ENCODE measurements at places on chromosomes 5 and 9.

- DNase-seq, result no peak
Measured at GRCh38 chr5:54728588-54728915, 211.0 kb downstream of the SNX18 start.

DNA sequence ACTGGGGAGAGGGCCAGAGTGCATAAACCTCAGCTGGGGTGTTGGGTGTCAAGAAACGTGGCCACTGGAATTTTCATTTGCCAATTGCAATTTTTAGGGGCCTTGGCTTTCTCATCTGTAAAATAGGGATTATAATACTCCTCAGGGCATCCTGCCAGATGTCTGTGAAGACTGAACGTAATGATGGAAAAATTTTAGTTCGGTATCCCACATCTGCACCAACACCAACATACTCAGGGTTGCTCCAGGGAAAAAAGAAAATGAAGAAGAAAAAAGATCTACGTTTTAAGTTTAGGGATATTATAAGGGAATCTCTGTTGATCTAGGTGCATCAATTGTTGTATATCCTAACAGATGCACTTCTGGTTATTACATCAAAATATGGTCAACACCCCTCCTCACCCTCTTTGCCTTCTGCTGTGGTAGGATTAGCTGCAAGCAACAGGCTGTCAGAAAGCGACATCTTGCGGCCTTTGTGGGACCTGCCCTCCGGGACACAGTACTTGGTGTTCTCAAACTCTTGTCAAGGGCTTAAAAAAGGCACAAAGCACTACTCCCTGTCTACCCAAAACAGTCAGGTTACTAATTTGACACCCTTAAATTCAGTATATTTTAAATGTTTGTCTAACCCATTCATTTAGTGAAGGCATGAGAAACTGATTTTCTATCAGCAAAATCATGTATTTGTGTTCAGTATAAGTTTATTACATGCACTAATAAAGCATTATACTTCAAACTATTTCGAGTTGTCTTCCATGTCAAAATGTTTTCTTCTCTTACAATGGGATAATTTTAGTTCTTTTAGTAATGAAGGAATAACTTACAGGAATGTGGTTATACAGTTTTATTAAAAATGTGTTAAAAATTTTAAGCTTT lies 8.3 kb upstream of the TBC1D2 start:
- peak; percentile 90 for DNase-seq

GRCh38 chr5:1378866-1379659 lies 34.2 kb upstream of the CLPTM1L start:
- no peak for DNase-seq

GRCh38 chr5:53473633-53474032 lies 6.8 kb upstream of the FST start:
- DNase-seq, result no peak

GRCh38 chr5:57054671-57055070 lies 102.7 kb upstream of the MIER3 start:
- DNase-seq, result no peak

DNA sequence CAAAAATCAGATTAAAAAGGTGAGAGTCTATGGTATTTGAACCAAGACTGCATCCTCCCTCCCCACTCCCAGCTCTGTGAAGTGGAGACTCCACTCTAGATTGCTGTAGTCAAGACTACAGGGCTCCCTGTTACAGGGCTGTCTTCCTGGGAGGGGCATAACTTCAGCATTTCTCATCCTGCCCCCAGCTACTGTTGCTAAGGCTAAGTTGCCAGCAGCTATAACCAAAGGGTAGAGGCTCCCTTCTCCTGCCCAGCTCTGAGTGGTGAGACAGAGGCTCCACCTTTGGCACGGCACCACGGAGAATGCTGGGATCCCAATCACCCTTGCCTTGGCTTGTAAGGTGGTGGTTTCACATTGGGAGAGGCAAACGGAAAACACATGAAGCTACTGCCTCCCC lies 39.2 kb upstream of the GCNT4 start:
- peak; percentile 63 for DNase-seq

- peak; percentile 44 for DNase-seq
Measured at GRCh38 chr5:152271420-152271819, 133.7 kb downstream of the NMUR2 start.

DNA sequence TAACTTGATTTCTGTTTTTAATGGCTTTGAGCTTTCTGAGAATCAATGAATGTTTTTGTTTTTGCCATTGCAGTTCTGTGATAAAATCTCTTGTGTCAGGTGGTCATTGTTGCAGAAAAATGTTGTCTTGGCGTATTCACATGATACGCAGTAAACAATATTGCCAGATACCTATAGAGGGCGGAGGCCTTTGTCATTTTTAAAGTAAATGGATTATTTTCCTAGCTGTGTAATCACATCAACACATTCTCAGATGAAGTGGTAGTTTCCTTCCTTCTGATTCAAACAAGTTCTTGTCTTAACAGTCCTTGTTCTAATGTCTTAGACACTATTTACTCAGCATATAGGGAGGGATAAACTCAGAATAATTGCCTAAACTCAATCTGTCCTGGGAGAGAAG lies 109.9 kb upstream of the DAB2 start:
- DNase-seq, result no peak

DNA sequence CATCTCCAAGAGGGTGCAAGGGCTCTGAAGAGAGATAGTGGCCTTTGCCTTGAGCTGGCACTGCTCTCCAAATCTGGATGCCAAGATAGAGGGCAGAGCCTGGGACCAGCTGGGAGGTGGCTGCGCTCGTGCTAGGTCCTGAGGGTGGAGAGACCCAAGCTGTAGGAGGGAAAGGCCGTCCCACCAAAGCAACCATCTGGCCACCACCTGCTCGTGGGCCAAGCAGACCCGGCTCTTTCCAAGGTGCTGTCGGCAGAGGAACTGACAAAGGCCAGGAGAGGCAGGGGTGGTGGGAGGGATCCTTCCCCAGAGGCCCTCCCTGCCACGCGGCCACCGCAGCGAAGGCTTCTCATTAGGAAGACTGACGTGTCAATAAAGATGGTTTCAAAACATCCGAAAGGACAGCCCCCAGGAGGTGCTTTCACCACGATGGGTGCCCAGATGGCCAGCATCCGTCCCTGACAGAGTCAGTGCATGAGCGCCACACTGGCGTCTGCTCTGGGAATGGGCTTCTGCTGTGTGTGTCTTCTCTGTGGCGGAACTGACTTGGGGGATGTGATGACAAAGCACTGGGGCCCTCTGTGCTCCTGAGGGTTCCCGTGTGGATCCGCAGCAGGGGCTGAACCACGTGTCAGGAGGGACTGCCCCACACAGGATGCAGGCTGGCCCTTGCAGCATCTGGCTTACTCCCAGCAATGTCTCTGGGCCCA lies 213.5 kb downstream of the FANCC start:
- no peak for DNase-seq

GRCh38 chr5:149664666-149665415 lies 65.3 kb upstream of the PPARGC1B start:
- DNase-seq, result no peak

- DNase-seq, result no peak
Measured at GRCh38 chr9:133522073-133522910, 2.5 kb downstream of the MYMK start.

GRCh38 chr5:17182494-17182893 lies 34.9 kb upstream of the BASP1 start:
- DNase-seq, result no peak

DNA sequence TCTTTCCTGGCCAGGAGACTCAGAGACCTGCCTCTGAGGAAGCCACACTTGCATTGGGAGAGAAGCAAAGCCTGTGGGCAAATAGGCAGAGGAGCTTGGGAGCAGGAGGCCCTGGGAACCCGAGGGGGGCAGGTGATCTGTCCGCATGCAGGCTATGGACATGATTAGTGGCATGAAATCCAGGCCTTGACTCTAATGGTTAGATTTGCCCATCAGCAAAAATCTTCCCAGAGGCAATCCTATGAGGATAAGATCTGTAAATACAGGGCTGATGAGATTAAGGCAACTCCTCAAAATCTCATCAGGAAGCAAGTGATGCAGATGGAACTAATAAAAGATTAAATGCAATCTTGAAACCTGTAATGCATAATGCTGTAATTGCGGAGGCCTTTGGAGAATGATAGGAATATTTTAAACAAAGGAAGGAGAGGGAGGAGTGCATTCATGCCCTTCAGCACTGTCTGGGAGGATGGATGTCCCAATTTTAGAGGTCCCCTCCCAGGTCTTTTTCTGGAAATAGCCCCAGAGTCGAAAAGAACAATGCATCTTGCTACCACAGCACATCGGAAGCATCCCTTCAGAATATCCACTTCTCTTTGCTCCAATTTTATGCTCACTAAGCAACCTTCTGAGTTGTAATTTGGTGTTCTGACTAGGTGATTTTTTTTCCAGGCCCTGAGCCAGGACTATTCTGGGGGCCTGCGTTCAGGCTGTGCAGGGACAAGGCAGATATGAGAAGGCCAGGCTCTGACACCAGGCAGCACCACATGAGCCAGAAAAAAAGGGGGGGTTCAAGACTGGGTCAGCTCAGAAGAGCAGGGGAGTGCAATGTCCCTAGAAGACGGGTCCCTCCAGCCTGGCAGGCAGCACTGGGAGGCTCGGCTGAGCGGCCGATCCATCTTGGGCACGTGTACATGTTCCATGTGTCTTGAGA lies 66.5 kb downstream of the MED10 start:
- no peak for DNase-seq

- no peak for DNase-seq
Measured at GRCh38 chr9:79447762-79448161, 124.0 kb upstream of the TLE4 start.

DNA sequence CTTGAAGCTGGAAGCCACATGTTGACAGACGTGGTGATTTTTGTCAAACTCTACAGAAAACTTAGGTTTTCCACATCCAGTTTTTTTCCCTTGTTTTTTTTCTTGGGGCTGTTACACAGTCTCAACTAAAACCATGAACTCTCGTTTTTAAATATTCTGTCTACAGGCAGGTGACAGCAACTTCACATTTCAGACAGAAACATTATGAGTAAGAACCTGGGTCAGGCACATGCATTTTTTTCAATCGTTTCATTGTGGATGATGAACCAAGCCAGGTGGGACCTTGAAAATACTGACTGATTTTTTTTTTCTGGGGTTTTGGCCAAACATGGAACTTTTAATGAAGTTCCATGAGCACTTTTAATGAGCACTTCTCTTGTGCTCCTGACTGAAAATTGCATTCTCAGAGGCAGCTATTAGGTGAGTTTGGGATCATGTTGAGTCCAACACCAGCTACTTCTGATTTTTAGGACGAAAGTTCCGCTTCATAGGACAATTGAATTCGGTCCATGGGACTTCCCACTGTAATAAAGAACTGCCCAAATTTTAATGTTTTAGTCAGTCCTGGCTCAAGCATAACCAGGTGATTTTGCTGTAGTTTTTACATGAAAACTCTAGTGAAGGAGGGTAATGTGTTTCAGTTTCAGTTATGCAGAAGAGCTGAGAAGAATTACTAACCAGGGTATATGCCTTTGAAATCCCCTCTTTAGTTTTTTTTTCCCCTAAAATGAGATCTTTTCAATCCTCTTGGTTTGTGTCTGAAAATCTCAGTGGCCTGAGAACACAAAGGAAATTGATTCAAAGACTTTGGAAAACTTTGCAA lies 93.2 kb upstream of the ADAMTS16 start:
- no peak for DNase-seq

DNA sequence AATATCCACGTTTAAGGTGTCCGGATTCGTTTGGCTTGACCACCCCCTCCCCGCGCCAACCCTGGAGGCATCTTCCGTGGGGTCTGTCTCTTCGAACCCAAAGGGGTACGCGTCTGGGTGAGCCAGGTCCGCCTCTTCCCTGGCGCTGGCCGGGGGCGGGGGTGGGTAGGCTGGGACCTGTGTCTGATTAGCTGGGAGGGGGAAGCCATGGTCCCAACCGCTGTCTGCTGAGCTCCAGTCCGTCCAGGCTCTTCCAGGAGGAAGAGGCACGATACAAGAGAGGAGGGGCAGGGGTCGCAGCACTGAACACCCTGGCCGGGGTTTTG lies at the start of gene LVRN:
Gene LVRN (plus strand): TSS at position 237 of the 326 bp plus-strand sequence. CDS start 143 bp downstream, outside the sequence.
- DNase-seq, result no peak

DNA sequence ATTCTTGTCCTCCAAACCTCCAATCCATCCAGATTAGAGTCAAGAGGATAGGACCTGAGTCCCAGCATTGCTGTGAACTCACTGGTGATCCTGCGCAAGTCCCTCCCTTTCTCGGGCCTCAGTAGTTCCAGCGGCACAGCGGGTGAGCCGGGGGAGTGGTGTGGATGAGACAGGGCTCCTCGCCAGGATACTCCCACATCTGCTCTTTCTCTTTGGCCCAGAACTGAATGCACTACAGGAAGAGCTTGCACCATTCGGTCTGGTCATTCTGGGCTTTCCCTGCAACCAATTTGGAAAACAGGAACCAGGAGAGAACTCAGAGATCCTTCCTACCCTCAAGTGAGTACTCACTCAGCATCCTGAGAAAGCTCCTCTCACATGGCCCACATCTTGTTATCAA lies 6.3 kb downstream of the GPX3 start:
- no peak for DNase-seq

GRCh38 chr5:63240063-63240755 lies 661.6 kb downstream of the LRRC70 start:
- DNase-seq, result no peak

DNA sequence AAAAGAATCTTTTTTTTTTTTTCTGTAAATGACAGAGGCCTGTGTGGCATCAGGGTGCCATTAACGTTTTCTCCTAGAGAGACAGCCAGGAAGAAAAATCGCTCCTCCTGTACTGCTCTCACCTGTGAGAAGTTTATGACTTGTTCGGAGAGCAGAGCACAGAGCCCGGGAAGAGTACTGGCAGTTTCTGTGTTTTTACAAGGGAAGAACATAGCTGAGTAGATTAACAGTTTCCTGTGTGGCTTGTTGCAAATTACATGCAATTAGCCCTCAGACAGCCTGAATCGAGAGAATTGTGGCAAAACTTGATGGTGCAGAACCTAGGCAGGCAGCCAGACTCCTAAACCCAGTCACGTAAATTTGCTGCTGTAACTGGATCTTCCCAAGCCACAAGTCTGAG lies 32.1 kb downstream of the PRKACG start:
- no peak for DNase-seq

DNA sequence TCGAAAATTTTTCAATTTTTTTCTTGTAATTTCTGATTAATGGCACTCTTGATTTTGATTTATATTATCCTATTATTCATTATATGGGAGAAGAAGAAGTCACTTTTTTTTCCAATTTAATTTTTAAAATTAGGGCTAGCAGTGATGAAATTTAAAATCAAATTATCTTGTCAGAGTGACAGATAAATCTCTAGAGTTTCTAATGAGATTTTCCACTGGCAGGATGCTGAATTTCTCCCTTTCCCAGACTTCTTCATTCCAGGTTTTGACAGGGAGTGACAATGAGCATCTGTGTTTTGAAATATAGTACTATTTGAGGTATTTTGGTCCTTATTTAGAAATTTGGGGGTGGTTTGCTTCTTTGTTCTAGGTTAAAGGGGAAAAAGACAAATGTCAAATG lies 2274.1 kb downstream of the MAT2B start:
- no peak for DNase-seq

DNA sequence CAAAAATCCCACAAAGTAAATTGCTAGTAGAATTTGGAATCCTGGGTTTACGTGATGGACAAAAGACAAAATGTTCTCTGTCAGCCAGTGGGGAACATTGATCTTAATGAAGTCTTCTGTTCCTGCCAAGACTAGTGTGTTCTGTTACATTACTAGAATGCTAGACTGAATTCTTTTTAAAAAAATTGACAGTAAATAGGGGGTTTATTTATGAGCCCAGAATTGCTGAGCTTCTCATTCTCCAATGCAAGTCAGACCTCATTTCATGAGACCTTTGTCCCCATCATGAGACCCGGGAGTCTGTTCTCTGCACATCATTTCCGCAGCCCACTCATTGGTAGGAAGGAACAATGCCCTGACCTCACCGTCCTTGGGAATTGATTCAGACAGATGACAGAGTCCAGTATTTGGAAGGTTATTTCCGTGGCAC lies 173.8 kb upstream of the OTULINL start:
- no peak for DNase-seq

All from RWPE1 (cell line).